Fibroblast of skin of back (primary cell): ENCODE measurements at places on chromosomes 5 and 9.
A peak's percentile ranks its signal among the peaks of the same experiment; 100 is the strongest.

- DNase-seq = no peak
Observed at GRCh38 chr5:138889994-138890393, 14.9 kb upstream of the LRRTM2 start.

DNA sequence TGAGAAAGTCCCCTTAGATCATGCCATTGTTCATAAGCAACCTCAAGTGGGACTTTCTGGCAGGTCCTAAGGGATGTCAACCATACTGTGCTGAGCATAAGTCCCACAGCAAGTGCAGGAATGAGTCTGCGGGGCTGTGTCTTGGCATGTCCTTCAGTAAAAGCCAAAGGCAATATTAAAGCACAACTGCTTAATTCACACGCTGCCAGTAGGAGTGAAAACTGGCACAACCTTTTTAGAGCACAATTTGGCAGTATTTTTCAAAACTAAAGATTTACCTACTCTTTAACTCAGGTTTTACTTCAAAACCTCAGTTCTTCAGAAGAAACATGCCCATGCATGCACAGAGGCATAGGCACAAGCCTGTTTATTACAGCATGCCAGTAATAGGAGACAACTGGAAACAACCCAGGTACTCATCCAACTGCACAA lies 24.4 kb upstream of the SMAD5 start:
- no peak for DNase-seq

GRCh38 chr5:14644623-14645237 lies 19.8 kb upstream of the OTULIN start:
- no peak for DNase-seq

DNA sequence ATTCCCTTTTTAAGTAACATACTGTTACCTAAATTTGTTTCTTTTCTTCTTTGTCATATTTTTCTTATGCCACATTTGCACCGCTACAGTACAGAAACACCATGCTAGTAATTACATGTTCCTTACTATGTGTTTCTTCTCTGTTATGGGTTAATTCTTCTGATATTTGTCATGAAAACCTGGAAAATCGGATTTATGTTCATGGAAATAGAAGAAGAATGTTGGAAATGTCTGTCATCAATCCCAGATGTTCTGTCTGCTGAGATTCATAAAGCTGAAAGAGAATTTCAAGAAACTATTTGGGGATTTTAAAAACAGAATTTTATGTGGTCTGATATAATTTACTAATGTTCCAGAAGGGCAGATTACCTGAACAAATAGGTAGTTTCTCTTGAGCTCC lies 305.2 kb upstream of the NREP start:
- DNase-seq = no peak

DNA sequence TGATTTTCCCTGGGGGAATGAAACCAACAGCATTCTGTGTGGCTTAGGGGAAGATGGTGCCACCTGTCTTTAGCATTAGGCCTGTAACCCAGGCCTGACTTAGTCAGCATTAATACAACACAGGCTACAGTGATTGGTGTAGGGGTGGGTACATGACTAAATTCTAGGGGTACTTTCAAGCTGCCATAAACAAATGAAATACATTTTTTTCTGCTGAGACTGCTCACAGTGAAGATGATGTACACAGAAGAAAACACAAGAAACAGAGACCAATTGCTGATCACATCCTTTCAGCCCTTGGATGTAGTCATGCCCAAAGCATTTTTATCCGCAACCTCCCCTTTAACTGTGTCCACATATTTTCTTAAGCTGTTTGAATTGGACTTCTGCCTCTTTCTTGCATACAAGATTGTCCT lies 527.2 kb downstream of the KCTD16 start:
- DNase-seq = peak; percentile 99

DNA sequence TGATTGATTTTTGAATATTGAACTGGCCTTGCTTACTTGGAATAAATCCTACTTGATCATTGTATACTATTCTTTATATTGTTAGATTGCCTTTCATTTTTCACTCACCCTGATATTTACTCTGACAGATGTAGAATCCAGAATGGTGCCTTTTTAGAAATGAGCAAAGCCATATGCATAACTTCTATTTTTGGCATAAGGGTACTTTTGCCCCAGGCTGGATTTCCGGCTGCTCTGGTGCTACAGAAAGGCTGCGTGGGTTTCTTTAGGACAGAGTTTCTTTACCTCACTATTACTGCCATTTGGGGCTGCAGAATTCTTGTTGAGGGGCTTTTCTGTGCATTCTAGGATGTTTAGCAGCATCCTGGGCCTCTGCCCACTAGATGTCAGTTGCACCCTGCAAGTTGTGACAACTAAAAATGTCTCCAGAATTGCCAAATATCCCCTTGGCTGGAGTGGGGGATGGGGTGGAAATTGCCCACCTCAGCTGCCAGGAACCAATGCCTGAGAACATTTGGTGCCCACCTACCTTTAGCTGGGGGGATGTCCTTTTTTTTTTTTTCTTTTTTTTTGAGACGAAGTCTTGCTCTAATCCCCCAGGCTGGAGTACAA lies 50.1 kb downstream of the SLC36A1 start:
- DNase-seq = no peak

DNA sequence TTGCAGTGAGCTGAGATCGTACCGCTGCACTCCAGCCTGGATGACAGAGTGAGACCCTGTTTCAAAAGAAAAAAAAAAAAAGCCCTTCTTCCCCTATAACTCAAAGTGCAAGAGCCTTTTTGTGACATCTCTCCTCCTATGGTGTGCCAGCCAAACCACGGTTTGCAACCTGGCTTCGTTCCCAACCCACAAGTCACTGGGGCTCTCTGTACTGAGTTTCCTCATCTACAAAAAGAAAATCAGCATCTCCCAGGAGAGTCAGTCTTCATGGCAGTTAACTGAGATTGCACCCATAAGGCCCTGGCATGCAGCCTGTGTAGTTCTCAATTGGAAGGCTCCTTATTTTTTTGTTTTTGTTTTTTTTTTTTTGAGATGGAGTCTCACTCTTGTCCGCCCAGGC lies 14.8 kb downstream of the ODF2 start:
- peak; percentile 19 for DNase-seq

DNA sequence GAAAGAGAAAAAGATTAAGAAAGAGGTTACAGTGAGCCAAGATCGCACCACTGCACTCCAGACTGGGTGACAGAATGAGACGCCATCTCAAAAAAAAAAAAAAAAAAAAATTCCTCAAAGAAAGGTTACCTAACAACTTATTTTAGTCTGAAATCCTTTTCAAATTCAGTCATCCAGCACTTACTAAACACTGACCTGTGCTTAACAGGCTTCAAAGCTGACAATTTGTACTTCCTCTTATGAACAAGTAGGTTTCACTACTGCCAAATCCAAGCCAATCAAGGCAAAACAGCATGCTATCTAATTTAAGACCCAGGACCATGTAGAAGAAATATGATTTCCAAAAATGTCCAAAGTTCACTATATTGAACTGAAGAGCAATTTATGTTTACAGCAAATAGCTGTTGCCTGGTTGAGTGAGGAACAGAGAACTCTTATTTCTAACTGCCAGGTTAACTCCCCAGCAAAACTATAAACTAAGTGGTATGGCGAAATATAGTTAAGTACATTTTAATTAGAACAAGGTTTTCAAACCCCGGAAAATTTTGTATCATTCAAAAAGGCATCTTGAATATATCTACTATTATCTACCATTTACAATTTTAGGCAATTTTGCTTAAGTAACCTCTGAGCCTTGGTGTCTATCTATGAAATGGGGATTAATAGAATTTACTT lies 13.4 kb downstream of the PWWP2A start:
- no peak for DNase-seq

DNA sequence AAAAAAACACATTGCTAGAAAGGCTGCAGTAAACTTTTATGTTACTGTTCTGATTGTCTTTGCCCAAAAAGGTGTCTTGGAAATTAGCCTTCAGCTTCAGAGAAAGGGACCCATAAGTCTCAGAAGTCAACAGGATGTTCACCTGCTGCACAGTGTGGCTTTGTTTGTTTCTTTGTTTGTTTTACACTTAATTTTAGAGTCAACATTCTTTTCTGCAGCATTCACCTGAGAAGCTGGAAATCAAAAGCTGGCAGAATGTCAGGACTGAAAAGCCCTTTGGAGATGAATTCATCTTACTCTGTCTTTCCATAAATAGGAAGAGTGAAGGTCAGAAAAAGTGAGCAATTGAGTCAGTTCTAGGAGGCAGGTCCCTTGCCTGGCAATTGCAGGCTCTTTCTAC lies 170.0 kb downstream of the PAPPA start:
- DNase-seq = no peak

GRCh38 chr9:94096819-94097577 lies 12.7 kb downstream of the PTPDC1 start:
- no peak for DNase-seq

GRCh38 chr9:114092336-114092735 lies 6.8 kb downstream of the KIF12 start:
- no peak for DNase-seq

- peak; percentile 61 for DNase-seq
Observed at GRCh38 chr9:78121488-78121887, 89.9 kb upstream of the GNAQ start.

- DNase-seq = no peak
Observed at GRCh38 chr9:116491659-116492058, 195.4 kb upstream of the TRIM32 start.

DNA sequence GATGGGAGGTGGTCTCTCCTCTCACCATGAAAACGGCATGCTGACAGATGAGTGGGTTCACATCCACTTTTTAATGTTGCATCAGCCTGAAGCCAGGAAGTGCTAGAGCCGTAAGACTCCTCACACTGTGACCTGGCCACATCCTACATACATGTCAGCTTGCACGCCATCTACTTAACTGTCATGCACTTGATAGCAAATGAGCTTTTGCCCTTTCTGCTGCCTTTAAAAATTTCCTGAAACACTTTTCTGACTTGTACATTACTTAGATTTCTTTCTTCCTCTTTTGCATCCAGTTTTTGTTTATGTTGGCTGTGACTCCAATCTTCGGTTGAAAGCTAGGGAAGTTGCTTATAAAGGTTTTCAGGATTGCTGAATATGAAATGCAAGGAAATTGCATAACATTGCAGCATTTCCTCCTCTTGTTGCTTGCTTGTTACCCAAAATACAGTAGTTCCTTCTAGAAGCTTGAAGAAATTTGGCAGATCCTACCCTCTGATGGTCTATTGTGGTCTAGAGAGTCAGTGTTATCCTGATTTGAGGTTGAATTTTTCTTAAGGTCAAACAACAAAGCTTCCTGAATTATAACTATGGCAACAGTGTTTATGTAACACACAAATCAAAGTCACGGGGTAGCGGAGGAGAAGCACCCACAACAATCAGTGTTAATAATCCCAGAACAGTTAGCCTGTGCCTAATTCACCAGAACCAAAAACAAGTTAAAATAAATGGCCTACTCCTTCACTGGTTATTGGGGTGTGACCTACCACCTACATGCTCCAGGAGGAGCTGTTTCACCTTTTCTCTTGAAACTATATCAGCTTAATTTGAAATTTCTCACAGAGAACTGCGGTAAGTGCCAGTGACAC lies 232.5 kb downstream of the ARHGAP26 start:
- DNase-seq = peak; percentile 85

DNA sequence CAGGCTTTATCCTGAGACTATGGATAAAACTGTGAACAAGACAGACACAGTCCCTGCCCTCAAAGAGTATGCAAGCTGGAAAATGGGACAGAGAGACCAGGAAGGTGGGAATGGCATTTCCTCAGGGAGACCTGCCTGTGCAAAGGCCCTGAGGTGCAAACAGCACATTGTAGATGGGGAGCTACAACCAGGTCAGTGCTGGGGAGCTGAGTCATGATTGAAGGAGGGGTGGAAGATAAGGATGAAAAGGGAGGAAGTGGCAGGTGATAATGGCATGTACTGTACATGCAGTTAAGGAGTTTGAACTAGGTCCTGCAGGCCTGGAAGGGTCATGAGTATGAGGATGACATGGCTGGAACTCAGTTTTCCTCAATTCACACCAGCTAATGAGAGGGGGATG lies 75.5 kb upstream of the BOD1 start:
- no peak for DNase-seq

GRCh38 chr9:115764645-115765044 lies 388.9 kb upstream of the PAPPA start:
- DNase-seq = no peak

DNA sequence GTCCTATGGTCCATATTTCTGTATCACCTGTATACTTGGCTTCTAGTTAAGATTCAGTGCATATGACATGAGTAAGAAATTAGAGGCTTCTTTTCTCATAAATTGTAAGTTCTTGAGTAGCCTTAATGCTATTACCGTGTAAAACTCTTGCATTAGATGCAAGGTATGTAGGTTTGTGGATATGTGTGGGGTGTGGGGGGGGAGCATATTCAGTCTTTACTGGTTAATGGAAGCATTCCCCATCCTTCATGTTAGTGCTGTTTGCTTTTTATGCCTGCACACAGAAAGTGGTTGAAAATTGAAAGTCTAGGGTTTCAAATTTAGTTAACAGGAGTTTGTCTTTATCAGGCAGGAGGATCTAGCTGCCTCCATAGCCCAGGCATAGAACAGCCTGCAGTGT lies 16.1 kb downstream of the RAI14 start:
- no peak for DNase-seq

DNA sequence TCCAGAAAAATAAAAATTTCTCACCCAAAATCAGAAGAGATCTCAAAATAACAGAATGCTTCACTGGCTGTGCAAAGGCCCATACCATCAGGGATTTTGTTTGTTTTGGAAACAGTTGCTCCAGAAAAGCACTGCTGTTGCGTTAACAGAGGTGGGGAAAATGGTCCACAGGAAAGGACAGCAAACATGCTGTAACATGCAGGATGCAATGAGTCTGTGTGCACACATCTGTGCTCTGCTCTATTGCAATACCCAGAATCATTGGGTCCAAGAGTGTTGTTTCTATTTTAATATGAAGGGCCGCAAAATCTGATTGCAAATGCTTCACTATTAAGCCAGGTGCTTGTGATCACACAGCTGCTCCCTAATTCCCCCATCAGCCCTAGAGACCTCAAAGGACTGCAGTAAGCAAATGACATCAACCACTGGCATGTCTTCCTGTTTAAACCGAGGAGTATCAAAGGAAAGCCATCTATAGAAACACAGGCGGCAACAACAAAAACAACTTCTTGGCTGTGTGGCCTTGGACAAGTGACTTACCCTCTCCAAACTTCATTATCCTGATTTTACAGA lies 141.0 kb downstream of the DCP2 start:
- DNase-seq = no peak
